ENCODE measurements at places on chromosomes 1 and 21.

DNA sequence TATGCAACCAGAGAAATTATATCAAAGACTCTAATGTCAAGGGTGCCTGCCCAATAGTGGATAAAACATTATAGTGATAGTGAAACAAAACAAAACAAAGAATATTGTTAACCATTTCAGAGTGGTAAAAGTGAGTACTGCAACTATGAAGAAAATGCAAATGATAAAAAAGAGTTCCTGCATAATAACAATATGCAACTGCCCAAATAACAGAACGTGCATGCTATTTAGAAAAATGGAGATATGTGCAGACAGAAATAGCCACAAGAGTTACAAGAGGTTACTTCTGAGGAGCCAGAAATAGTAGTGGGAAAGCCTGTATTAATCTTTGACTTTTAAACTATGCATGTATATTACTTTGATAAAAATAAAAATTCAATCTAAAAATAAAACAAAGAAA, 302.5 kb downstream of the NEGR1 start:
- no peak for DNase-seq

DNA sequence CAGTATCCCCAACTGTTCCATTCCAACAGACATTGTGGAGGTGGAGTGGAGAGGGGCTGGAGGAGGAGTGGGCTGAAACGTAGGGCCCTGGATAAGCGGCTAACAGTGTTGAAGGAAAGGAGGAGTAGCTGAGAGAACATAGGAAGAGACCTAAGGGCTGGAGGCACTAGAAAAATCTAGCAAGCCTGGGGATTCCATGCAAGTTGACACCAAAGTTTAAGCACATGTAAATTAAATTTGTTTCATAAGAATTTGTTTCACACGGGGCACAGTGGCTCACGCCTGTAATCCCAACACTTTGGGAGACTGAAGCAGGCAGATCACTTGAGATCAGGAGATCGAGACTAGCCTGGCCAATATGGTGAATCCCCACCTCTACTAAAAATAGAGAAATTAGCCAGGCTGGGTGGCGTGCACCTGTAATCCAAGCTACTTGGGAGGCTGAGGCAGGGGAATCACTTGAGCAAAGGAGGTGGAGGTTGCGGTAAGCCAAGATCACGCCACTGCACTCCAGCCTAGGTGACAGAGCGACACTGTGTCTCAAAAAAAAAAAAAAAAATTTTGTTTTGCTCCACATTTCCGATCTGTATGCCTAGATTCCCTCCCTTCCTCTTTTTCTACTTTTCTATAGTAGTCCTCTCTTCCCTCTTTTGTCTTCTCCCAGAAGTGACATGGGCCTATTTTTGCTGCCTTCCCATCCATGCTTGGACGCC, 530 bp upstream of the CD244 start:
- no peak for DNase-seq

DNA sequence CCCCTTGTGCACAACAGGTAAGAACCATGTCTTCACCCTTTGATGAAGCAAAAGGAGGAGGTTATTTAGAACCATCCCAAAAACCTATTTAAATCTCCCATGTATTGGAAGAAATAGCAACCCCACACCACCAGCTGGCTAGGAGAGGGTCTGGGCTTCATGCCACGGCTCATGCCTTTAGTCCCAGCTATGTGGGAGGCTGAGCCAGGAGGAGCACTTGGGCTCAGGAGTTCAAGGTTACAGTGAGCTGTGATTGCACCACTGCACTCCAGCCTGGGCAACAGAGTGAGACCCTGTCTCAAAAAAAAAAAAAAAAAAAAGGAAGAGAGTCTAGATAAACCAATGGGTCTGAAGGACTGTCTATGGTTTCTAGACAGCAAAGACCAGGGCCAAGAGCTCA, 197.9 kb upstream of the COA6 start:
- DNase-seq: no peak

GRCh38 chr1:31585736-31586365, 9.5 kb downstream of the TINAGL1 start:
- no peak for DNase-seq

GRCh38 chr1:77413541-77414335, 131.9 kb downstream of the AK5 start:
- DNase-seq: no peak

- no peak for DNase-seq
Measured at GRCh38 chr21:29436143-29436542, 137.4 kb downstream of the BACH1 start.

DNA sequence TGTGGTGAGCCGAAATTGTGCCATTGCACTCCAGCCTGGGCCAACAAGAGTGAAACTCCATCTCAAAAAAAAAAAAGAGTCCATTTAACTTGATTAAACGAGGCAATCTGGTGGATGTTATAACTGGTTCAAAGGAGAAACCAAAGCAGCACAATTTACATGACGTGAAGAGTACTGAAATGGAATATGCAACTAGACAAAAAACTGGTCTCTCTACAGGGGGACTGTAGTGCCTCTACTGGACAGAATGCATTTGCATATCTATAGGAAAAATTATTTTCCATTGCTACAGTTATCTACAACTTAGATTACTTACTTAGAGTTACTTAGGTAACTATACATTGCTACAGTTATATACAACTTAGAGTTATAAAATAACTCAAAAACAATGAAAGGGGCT, 2.7 kb upstream of the CAPN2 start:
- DNase-seq: no peak

DNA sequence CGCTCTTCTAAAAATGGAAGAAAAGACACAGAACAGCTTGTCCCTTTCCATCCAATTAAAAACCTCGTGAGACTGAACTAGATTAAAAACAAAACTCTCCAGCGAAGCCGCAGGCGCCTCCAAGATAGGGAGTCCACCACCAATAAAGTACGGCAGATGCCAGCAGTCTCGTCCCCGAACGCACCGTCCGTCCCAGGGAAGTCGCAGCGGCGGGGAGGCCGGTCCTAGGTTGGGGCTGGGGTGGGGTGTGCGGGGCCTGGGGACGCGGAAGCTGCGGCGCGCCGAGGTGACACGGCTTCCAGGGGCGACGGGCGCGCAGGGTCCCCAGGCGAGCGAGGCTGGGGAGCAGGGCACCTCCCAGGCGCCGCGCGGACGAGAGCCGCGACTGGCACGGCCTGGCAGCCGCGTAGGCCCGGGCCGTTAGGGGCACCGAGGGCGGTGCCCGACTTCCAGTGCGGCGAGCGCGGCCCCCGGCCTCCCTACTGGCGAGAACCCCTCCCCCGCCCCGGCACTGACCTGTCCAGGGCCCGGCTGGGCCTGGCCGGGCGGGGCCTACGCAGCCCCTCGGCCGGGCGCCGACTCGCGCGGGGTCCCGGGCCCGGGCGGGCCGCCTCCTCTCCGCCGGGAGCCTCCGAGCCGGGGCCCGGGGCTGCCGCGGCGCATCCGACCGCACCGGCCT, 28.3 kb upstream of the A3GALT2 start:
- no peak for DNase-seq

DNA sequence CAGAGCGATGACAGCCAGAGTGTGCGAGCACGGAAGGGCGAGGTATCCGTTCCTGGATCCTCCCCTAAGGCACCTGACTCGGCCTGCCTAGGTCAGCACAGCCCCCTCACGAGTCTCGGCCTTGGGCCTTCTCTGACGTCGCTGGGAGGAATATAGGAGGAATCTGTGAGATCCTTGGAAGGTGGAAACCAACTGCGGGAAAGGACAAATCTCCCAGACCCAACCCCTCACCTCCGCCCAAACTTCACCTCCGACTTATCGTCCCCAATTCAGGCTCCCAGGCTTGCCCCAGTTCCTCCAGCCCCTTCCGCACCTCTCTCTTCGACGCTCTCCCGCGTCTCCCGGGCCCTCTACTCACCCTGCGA, 494 bp downstream of the APH1A start:
- no peak for DNase-seq

- DNase-seq: no peak
Measured at GRCh38 chr1:151606384-151606783, 5.5 kb upstream of the SNX27 start.

DNA sequence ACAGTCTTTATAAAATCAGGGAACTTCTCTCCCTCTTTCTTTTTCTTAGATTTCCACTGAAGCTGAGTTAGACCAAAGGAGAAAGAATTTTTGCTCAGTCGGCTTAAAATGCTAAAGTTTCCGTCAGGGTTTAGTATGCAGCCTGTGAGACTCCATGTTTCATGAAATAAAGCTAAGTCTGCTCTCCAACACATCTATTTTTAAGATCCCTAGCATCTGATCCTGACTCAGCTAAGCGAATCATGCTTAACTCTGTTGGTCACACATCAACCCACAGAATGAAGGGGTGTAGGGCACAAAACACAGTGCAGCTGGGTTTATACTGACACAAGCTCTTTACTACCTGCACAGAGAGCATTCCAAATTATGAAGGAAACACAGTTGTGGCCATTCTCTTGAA, 102.4 kb upstream of the ZNF281 start:
- no peak for DNase-seq

Data from NCI-H1436 treated with DMSO at 0.1 percent for 48 hours (cell line).